ENCODE measurements at places on chromosomes 4 and X.

GRCh38 chr4:166045457-166045856 is 172.4 kb downstream of the TLL1 start:
- DNase-seq, result no peak

DNA sequence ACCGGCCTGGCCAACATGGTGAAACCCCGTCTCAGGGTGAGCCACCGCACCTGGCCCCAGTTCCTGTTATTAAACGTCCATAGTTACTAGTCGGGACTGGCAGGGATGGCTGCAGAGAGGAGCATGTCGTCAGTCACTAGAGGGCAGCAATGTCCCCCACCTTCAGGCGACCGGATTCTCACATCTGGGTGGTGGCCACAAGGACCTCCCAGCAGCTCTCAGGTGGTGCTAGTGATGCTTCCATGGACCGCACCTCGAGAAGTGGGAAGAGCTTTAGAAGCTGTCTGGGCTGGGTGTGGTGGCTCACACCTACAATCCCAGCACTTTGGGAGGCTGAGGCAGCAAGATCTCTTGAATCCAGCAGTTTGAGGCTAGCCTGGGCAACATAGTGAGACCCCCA is 13.3 kb upstream of the IL3RA start:
- no peak for DNase-seq

GRCh38 chr4:54149323-54149722 is 49.4 kb downstream of the GSX2 start:
- DNase-seq, result no peak

- DNase-seq, result no peak
Observed at GRCh38 chr4:67256388-67257043, 288.8 kb downstream of the CENPC start.

- DNase-seq, result no peak
Observed at GRCh38 chr4:72208421-72209075, 176.7 kb downstream of the NPFFR2 start.

DNA sequence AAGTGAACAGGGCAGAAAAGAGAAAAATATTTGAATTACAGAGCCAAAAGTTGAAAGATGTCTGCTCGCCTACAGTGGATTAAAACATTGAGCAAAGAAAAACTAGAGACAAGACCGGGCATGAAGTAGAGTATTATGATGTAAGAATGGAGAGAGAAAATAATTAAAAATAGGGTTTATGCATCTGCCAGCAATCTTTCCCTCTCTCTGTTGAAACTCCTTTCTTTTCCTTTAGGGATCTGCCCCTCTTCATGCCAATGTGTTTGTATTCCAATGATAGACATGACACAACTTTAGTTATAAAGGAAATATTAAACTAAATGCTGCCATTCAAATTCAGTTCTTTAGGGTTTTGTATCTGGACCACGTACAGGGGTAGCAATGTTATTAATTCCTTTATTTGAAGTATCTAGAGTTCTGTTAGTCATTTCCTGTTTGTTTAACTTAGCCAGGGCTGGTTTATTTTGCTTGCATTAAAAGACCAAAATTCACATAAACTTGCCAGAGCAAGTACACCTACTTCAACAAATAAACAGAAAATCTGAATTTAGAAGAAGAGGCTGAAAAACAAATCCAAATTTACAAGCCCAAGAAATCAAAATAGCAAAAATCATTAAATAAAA is 202.6 kb downstream of the SPOCK3 start:
- DNase-seq, result no peak

DNA sequence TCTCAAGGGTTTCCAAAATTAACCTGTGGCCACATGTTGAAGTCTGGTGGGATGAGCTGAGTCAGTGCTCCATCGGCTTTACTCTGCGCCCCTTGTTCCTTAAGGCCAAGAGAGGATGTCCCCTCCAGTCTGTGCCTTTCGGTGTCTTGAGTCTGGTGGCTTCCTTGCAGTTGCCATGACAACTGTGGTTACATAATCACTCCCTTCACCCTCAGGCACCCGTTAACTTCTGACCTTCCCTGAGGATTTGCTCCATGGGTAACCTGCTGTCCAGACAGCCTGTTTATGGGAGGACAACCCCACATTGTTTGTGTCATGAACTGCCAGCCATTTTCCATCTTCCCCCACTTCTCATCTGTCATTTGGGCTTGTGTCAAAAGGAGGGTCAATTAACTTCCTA is 401.1 kb upstream of the LCORL start:
- no peak for DNase-seq

GRCh38 chr4:38664706-38665401 is 855 bp downstream of the KLF3 start:
- DNase-seq, result no peak

DNA sequence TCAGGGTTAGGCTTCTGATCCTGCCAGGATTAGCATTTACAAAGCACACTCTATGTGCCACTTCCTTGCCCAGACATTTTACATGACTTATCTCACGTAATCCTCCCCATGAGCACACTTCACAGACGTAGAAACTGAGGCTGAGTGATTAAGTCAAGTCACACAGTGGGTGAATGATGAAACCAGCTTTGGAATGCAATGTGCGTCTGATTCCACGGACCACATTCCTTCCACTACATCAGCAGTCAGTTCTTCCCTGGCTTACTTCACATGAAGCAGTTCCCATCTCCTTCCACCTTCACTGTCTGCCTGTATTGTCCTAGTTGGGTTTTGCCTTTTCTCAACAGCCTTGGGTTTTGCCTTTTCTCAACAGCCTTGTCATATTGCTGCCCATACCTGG is 134.3 kb upstream of the PPARGC1A start:
- no peak for DNase-seq

DNA sequence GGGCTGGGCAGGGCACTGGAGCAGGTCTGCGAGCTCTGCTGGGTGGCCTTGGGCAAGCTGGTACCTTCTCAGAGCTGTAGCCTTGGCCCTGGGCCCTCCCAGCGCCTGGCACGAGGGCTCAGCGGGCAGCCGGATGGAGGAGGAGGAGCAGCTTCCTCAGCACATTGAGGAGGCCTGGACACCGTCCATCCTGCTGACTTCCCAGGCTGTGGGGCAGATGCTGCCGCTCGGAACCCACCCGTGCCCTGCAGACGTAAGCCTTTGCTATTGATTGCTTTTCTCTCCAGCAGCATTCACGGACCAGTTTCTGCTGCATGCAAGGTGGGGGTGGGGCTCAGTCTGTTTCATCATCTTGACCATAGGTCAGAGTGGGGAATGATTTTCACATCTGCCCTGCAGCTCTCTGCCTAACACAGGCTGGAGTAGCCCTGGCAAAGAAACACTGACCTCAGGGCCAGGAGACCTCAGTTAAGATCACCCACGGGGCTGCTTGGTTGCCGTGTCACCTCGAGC is 80.7 kb upstream of the PSAPL1 start:
- no peak for DNase-seq

DNA sequence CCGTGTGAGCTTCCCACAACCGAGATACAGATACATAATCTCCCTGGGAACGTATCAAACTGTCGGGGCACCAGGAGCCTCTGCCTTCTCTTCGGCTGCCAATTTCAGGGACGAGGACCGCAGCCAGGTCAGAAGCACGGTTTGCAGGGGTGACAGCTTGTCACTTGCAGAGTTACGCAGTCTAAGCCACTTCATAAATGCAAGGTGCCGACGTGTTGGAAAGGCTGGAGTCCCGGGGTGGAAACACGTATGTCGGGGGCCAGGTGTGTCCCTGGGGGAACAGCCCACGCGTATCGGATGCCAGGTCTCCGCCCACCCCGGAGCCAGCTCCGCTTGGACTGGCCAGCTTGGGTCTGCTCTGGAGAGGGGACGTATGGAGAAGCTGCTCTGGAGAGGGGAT is 76.3 kb upstream of the SHOX start:
- no peak for DNase-seq

DNA sequence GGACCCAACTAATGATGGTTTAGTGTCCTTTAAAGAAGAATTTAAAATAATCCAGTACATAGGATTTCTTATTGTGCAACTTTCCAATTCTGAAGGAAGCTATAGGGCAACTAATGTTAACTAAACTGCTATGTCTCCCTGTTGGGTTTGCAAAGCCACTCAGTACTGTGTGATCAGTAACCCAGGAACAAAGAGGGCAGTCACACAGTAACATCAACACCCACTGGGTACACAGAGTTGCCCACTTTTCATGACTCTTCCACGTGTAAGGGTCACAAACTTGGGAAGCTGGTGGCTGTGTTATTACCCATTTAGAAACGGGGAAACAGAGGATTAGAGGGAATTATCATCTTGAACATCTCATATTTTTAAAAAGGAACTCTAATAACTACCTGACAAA is 555.0 kb upstream of the DIPK2B start:
- DNase-seq, result no peak
